DND-41 (cell line): ENCODE measurements at places on chromosomes 7 and 10.

GRCh38 chr7:154907651-154908620 is 95.0 kb downstream of the PAXIP1 start:
- no peak for DNase-seq

DNA sequence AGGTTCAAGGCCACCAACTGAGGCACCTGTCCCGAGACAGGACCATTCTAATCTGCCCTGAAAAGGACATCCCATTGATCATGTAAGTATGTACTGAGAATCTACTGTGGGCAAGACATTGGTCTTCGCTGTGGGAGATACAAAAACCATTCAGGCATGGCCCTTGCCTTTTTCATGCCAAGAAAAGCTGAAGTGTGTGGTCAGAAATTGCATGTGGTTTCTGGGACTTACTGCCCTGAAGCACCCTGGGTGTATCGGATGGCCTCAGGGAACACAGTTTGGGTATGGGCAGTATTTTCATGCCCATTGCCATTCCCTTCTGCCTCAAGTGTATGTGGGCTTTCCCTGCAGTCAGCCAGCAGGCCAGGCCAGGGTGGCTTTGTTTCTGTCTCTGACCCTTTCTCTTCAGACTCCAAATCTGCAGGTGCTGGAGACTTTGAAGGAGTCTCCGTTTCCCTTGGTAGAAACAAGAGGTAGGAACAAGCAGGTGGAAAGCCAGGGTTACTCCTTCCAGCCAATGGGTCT is 285.7 kb downstream of the ZEB1 start:
- no peak for DNase-seq

DNA sequence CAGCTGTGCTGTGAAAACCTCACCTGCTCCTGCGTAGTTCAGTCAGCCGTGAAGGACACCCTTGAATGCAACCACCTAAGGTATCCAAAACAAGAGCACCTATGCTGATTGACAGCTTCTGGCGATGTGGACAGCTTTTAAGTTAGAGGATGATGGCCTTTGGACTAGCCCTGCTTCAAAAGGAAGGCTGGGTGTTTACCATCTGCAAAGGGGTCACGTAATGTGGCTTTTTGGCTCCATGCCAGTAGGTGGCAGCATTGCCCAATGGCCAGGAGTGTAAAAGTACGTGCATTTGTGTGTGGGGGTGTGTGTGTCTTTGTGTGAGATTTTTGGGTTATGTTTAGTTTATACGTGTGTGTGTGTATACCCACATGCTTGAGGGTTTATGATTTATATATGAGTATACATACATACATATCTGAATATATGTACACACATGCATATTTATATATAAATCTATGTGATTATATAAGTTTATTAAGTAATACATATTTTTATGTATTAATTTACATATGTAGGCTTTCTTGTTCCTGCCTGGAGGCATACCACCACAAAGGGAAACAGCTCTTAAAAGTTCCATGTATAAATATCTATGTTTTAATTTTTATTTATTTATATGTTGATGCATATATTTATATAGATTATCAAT is 236.3 kb upstream of the ANKRD30A start:
- DNase-seq = peak; percentile 60

DNA sequence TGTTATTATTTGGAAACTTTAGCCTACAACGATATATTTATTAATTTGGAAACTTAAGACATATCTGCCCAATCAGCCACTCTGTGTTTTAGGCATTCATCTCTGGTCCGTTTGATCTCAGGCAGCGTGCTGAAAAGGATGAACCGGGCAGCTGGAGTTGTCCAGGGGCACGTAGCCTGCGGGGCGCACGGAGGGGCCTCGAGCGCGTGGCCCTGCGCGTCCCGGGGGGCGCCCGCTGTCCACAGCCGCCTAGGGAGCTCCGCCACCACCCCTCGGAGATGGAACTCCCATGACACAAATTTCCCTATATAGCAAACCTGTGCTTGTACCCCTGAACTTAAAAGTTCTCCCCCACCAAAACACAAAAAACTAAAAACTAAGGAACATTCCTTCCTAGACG is 24.3 kb upstream of the MKI67 start:
- no peak for DNase-seq

- no peak for DNase-seq
Measured at GRCh38 chr7:149725916-149726315, 47.5 kb downstream of the ZNF467 start.

GRCh38 chr10:48943096-48943495 is 3.5 kb upstream of the LRRC18 start:
- DNase-seq = no peak

- peak; percentile 85 for DNase-seq
Measured at GRCh38 chr10:89414146-89414878, at the start of gene IFIT5. TSS of gene IFIT5 (plus strand) at chr10:89414568. CDS start at chr10:89414799, 231 bp downstream.
